ENCODE measurements at places on chromosomes 2 and 18.
A peak's percentile ranks its signal among the peaks of the same experiment; 100 is the strongest.

DNA sequence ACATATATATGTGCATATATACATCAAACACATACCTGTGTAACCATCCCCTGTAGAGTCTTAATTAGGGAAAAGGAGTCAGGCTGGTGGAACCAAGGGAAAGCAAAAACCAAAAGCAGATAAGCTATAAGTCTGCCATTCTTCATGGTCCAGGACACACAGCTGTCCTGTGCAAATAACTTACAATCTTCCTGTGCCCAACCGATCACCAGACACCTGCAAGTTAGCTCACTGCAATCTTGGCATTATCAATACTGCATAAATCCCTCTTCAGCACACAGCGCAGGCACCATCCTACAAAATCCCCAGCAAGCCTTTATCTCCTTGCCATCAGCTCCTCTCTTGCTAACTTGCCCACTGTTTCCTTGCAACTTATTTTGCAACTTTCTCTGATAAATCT, 60.8 kb upstream of the DYNAP start:
- no peak for DNase-seq

DNA sequence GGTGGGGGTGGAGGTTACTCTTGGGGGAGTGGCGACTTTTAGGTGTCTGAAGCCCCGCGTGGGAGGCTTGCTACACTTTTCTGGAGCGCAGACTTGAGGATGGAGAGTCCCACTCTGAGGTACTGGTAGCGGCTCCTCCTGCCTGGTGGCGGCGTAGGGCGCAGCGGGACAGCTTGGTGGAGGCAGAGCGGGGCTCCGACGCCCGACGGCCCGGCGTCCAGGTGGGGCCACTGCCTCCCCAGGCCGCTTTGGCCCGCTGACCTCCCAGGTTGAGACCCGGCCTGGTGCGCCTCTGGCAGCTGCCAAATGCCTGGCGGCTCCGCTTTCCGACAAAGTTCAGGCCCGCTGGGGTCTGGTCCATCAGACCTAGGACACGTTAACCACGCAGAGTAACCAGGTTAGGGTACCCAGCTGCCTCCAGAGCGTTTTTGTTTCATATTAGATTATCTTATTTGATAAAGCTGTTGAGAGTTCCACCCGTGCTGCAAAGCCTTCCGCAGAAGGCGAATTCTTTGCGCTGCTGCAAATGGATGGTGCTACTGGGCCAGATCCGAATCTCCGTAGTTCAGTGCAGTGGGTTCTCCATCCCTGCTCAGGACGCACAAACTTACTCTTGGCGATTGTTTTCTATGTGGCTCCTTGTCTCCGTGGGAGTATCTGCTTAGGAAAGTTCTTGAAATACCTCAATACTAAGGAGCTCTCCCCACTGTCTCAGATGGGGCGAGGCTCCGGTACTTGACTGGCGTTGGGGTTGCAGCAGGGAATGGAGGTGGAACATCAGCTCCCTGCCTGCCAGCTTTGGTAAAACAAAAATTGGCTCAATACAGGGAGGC, 405.9 kb downstream of the XIRP2 start:
- DNase-seq, result no peak

GRCh38 chr2:221641181-221641871, 69.2 kb upstream of the EPHA4 start:
- no peak for DNase-seq

DNA sequence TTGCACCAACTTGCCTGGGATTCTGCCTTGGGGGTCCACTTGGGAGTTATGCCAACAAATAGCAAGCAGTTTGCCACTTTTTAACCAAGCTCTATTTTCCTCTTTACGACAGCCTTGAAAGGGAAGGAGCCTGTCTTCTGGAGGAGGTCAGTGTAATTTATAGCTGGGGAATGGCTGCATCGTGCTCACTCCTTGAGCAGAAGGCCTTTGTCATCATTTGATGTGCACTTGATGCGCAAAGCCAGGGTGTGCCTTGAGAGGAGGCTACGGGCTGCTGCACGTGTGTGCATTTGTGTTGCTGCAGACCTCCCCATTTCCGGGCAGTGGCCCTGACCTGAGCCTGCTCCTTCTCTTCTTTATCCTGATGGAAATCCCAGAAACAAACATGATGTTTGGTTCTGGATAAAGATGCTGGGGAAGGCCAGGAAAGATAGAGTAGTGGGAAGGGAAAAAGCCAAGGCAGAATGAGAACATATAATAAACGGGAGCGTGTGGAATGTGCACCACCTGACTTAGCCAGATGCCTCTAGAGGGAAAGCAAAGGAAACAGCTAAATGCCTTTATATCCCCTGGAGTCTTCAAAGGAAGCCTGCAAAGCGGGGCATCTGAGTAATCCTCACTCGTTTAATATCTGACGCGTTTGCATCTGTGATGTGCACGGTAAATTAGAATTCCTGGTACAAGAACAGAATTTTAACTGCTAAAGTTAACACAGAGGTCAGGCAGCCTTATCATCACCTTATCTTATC, 68.3 kb upstream of the ZNF521 start:
- DNase-seq, result no peak

- DNase-seq, result no peak
These were observed 13.6 kb downstream of the LYPD1 start for GRCh38 chr2:132656266-132656975.

- no peak for DNase-seq
These were observed 275 bp downstream of the HOXD8 start for GRCh38 chr2:176129813-176130146.

- DNase-seq, result no peak
These were observed 26.0 kb downstream of the MAP3K20 start for GRCh38 chr2:173101687-173102086.

DNA sequence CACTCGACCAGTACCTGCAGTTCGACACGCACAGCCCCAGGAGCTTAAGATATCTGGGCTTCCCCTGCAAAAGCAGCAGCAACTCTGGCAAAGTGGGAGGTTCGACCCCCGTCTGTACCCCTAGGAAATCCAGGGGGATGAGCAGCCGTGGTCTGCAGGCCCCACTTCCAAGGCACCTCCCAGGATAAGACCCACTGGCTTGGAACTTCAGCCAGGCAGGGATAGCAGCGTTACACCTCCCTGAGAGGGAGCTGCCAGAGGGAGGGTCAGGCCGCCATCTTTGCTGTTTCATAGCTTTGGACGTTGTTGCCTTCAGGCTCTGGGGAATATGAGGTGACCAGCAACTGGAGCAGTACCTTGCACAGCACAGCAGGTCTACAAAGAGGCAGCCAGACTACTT, 351.1 kb downstream of the SOX11 start:
- DNase-seq, result no peak

DNA sequence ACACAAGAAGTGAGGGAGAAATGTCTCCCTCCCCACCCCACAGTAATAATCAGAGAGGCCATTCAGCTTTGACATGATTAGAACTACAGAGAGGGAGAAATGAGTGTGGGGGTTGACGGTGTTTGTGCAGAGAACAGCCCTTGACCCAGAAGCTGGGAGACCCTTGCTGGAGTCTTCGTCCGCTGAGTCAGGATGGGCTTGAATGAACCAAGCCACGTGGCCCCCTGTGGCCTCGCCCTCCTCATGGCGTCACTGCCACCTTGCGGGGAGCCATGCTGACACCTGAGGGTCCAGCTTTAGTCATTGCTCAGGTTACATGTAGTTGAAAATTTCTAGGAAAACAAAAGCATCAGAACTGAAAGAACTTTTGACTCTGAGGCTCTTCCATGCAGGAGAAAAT, 101.2 kb downstream of the DGKD start:
- DNase-seq, result no peak

DNA sequence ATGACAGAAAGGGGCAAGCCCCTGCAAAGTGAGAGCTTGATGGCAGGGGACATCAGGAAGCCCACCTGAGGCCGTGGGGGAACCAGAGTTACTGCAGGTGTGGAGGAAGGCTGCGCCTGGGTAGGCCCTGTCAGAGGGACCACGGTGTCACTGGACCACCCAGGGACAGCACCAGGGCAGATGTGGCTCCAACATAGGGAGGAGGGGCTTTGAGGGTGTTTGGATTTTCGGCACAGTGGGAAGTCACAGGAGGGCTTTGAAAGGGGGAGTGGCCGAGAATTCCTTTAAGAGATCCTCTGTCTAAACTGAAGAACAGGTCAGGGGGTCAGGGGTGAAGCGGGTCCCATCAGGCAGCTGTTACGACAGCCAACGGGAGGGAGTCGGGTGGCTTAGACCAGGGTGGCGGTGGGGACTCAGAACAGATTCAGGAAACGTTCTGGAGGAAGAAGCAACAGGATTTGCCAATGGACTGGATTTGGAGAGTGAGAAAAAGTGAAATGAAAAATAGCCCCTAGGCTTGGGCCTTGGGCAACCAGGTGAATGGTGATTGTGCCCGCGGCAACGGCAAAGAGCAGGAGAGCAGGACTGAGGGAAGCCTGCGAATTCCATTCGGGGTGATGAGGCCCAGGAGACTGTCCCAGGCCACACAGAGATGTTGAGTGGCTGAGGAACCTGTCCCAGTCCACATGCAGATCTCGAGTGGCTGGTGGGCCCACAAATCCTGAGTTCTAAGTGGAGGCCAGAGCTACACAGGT, 166.1 kb downstream of the LAMA1 start:
- no peak for DNase-seq

- no peak for DNase-seq
These were observed 16.6 kb downstream of the CTDP1 start for GRCh38 chr18:79695856-79696850.

GRCh38 chr18:70234667-70235459, 29.4 kb upstream of the RTTN start:
- DNase-seq, result no peak

DNA sequence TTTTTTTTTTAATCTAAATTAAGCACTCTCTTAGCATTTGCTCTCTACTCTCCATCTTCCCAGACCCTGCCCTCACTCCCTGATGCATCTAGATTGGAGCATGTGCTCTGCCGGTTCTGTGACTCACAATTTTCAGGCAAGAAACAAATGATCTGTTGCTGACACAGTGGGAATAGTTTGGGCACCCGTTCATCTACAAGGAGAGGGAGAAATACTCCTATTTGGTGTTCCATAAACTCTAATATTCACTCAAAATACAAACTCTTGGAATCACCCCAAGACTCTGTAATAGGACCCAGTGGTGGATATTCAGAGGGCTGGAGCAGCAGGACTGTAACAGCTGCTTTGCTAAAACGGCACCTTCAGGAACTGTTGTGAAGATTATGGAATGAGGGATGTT, 37.1 kb upstream of the LINC00305 start:
- DNase-seq, result no peak

DNA sequence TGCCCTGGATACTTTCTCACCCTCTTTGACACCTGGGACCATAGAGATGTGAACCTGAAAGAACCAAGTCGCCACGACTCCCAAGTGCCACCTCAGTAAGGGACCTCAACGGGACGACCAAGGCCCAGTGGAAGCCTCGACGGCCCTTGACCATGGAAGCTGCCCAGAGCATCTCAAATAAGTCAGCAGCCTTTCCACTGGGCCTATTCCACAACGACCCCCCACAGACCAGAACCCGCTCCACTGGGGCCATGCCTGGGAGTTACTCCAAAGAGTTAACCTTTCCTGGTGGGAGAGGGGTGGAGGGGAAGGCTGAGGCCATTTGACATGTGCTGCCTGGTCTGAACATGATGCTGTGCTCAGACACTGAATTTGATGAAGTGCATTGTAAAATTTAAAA, 146.9 kb downstream of the KLHL29 start:
- DNase-seq, result no peak

DNA sequence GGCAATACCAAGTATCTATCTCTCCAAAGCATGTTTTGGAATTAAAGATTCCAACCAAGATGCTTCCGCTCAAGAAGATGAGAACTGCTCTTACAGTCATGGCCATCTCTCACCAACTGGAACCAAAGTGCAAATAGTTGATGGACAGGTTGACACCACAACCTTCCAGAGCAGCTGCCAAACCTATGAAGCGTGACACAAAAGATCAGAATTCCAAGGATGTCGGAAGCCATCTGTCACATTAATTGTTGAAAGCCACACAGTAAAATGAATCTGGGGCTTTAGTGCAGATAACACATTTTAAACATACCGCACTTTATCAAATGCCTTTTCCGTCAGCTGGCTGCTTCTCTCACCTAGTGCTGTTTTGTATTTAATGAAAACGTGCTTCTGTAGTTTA, 195.7 kb downstream of the CDH20 start:
- no peak for DNase-seq

DNA sequence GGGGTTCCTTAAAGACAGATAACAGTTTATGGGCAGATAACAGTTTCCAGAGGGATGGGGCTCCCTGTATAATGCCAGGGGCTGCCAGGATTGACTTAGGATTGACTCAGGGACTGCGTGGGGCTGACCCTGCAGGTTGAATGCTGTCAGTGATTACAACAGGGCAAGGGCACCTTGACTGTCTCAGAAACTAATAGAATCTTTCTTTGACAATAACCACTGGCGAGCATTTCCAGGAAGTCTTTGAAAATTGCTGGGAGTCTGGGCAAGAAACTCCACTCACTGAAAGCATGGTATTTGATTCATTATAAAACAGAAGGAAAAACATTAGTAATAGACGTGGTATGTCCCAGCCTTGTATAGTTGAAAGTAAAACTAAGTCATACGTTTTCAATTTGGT, 101.0 kb downstream of the GPD2 start:
- DNase-seq, result no peak

GRCh38 chr18:48922226-48922800, 28.5 kb downstream of the SMAD7 start:
- no peak for DNase-seq

DNA sequence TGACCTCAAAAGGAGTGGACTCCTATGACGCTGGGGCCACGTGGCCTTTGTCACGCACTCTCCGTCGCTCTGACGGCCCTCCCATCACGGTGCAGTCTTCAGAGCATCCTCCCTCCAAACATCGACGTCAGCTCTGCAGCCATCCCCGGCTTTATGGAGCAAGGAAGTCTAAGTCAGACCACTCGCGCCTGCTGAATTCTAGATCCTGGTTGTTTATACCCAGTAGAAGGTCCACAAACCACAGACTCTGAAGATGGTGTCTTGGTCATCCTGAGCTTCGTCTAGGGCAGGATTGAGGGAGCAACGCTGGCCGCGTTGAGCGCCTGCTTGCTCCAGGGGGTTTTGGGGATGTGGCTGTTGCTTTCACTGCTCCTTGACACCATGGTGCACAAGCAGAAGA, 228.0 kb upstream of the SALL3 start:
- no peak for DNase-seq

DNA sequence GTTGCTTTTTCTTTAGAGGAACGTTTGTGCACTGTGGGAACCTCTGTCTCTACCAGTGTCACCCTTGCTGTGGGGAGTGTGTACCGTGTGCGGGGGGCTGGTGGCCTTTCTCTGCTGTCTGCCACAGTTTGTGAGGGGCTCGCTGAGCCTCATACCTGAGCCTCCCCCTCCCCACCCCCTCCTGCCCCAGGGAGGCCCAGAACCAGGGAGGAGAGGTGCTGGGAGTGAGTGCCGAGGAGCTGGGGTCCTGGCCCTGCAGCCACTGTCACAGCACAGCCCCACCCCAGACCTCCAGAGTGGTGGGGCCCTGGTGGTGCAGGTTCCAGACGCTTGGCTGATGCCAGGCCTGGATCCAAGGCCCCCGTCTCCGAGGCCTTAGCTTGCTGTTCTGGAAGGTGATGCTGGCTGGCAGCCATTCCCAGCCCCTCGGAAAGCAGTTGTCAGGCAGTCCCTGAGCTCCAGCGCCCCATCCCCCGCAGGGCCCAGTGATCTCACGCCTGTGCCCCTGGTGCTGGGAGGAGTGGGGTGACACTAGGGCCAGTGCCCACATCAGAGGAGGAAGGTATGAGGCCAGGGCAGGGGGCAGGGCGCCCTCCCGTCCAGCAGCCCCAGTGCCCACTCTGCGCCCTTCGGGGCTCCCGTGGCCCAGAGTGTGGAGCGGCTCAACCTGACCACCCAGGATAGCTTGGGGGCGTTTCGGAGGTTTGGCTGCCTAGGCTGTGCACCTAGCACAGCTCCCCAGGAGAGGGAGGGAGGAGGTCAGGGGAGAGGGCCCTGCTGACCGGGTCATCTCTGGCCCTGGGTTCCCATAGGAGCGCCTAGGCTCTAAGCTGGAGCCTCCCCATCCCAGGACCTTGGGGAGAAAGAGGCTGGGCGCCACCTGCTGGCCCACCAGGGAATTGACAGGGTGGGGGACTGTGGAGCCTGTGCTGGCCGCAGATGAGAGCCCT, 53.0 kb upstream of the ALPP start:
- DNase-seq, result peak; percentile 30

All from GDM1 (cell line).